ENCODE measurements at places on chromosomes 6 and 20.

- DNase-seq = no peak
Observed at GRCh38 chr6:31407699-31408098, 4.3 kb downstream of the MICA start.

- no peak for DNase-seq
Observed at GRCh38 chr6:35202066-35202546, 11.7 kb upstream of the SCUBE3 start.

DNA sequence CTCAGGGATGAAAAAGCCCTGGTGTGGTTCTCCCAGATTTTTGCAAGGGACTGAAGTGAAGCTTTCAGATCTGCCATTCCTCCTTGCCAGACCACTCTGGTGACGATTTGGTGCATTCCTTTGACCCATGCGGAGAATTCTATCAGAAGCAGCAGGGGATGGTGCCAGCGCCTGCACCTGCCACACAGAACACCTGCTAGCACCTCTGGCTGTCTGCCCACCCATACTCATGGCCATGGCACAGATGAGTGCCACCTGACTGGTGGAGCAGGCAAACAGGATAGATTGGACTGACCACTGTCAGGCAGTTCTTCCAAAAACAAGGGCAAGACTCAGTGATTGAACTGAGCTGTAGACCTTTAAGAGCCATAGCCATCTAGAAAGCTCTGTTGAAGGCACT, 107.1 kb downstream of the CDYL start:
- DNase-seq = no peak

DNA sequence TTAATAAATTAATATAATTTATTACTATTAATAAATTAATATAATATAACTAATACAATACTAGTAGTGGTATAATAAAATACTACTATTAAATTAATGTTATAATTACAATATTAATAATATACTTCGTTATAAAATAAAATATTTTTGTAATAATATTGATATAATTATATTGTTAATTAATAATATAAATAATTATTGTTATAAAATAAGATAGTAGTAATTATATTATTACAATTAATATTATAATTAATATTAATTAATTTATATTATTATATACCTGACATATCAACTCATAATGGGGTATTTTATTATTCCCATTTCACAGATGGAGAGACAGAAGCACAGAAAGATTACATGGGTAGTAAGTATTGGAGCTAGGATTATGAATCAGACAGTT, 8.9 kb downstream of the BEND6 start:
- no peak for DNase-seq

DNA sequence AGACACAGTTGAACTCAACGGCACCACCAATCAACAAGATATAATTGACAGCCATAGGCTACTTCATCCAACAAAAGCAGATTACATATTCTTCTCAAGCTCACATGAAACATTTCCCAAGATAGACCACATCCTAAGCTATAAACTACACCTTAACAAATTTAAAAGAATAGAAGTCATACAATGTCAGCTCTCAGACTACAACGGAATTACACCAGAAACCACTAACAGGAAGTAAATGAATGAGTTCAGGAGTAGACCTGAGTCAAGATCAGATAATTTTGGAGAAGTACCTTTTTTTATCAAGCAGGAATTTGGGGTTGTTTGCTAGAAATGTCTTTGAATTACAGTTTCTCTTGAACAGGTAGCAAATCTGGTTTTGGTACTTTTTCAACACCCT, 237.8 kb downstream of the TBX18 start:
- DNase-seq = no peak

- no peak for DNase-seq
Observed at GRCh38 chr20:62433658-62434497, 6.5 kb upstream of the RBBP8NL start.

GRCh38 chr6:148146717-148147462, 195.7 kb upstream of the SASH1 start:
- no peak for DNase-seq

DNA sequence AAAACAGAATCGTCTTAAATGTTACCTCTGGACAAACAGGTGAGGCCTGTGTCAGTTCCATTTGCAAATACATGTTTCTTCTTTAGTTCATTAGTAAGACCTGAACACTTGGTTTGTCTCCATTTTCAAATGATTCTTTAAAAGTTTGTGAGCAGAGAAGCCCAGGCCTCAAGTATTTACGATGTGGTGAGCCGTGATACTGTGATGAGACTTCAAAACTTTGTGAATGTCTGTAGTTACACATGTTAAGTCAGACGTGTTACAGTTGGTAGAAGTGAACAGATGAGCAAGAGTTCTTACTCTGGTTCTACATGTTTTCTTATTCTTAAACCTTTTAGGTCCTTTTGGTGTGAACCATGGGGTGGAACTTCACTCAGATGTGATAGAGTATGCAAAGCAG, 8.5 kb downstream of the PCMTD2 start:
- no peak for DNase-seq

- DNase-seq = no peak
Observed at GRCh38 chr6:137941995-137942394, 74.9 kb downstream of the TNFAIP3 start.

Measured in stimulated activated CD8-positive, alpha-beta memory T cell treated with anti-CD3 and anti-CD28 coated beads, Interleukin-2, amount 100 ng/mL, for 1 hour (primary cell).